ENCODE measurements at places on chromosomes 4 and X.

DNA sequence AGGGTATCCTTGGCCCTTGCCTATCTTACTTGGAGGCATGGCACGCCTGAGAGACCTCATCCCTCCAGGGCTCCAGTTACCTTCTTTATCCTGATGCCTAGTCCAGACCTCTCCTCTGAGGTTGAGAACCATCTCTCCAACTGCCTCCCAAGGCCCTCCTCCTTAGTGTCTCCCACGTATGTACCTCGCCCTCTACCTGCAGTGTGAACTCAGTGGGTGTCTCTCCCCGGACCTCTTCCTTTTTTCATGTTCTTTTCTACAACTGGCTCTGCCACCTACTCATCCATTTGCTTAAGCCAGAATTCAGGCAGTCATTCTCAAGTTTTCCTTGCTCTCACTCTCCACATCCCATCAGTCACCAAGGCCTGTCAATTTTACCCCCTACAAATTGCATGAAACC, 16.6 kb downstream of the RPS4X start:
- DNase-seq, result no peak

GRCh38 chr4:106264331-106264728, 51.7 kb downstream of the TBCK start:
- DNase-seq, result no peak

- no peak for DNase-seq
Observed at GRCh38 chrX:131219271-131219670, 69.8 kb downstream of the IGSF1 start.

DNA sequence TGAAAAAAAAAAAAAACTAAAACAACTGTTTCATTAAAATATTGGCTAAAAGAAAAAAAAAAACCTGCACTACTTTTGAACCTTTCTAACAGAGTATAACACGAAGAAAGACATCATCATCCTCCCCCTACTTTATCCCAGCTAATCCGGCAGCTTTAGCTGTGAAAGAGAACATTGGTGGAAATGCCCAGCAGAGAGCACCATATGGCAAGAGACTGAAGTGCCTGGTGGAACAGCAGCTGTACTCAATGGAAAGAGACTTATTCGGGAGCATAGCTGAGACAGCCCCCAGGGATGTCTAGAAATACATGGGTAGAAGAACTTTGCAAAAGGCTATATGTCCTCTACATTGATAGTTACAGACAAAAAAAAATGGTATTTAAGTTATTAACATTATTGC, 30.3 kb downstream of the STPG2 start:
- DNase-seq, result no peak

DNA sequence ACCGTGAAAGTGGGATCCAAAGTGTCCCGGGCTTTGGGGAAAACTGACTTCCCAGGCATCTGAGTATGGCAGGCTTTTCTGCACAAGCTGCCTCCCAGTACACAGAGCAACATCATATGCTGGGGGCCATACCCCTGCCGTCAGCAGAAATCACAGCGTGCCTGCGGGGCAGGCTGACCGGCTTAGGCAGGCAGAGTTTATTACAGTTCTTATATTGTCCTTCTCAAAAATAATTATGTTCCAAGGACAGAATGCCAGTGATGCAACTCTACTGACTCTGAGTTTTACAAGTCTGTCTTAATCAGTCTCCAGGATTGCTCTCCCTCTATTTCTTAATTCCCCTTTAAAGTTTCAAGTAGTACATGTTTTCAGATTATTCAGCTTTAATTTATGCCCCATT, 37.0 kb downstream of the IL21 start:
- no peak for DNase-seq

- no peak for DNase-seq
Observed at GRCh38 chr4:145583191-145584055, 35.8 kb upstream of the MMAA start.

All from stimulated activated CD4-positive, alpha-beta T cell treated with anti-CD3 and anti-CD28 coated beads, Interleukin-1b, Interleukin-23, amount 100 ng/mL, for 1 hour (primary cell).